Activated T-cell treated with anti-CD3 and anti-CD28 coated beads, Interleukin-2, amount 50 U/mL, for 24 hours (primary cell): ENCODE measurements at places on chromosomes 12 and 14.

GRCh38 chr12:122836027-122836921, 1.0 kb downstream of the HIP1R start:
- DNase-seq = peak; percentile 59

- DNase-seq = no peak
Observed at GRCh38 chr12:125093681-125094330, 28.6 kb downstream of the AACS start.

DNA sequence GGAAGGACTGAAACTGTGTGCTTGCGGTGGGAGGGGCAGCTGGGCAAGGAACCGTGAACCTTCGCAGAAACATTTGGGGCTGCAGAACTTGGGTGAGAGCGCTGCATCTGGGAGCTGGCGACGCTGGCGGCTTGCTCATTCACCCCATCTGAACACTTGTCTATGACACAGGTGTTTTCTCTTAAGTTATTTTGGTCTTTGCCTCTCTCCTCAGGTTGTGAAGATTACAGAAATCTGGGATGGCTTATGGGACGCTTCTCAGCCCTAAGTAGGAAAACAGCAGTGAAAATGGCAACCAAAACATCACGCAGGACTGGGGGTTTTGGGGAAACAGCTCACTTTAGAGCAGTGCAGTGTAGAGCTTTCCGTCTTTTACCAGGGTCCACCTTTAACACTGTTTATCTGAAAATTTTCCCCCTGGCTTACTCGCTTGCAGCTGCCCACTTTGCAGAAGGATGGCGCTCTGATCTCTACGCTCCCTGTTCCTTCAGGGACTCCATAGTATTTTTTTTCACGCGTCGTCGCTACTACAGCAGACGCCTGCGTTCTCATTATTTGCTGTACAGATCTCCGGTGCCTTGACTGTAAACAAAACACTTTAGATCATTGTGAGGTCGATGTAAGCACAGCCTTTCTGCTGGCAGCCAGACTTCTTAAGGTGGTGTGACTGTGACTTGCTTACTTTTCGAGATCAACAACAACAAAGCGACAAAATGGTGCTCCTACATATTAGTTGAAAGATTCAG, 2.7 kb upstream of the CDKN1B start:
- peak; percentile 62 for DNase-seq

GRCh38 chr14:104189629-104190335, 51.4 kb downstream of the KIF26A start:
- DNase-seq = no peak

GRCh38 chr12:43011383-43011926, 421.9 kb upstream of the PRICKLE1 start:
- DNase-seq = no peak

GRCh38 chr14:36676236-36676635, 14.6 kb downstream of the PAX9 start:
- DNase-seq = no peak

GRCh38 chr12:122354958-122355641, 67.4 kb downstream of the CLIP1 start:
- DNase-seq = no peak

DNA sequence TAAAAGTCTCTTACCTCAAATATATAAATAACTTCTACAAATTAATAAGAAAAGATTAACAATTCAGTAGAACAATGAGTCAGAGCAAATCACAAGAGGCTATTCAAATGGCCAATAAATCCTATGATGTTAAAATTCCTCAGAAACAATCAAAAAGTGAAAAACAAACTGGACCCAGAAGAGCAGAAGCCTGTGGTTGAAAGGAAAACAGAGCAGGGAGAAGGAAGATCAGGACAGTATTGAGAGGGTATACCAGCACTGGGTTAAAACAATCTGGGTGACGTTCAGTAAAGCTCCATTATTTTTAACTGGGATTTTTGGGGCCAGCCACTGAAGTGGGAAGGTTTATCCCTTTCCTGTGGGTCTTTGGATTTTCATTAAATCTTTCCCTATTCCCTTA, 39.7 kb upstream of the PCED1B start:
- DNase-seq = no peak

- DNase-seq = no peak
Observed at GRCh38 chr12:13039328-13039956, 4.7 kb upstream of the FAM234B start.
